ENCODE measurements at places on chromosomes 7 and 10.

DNA sequence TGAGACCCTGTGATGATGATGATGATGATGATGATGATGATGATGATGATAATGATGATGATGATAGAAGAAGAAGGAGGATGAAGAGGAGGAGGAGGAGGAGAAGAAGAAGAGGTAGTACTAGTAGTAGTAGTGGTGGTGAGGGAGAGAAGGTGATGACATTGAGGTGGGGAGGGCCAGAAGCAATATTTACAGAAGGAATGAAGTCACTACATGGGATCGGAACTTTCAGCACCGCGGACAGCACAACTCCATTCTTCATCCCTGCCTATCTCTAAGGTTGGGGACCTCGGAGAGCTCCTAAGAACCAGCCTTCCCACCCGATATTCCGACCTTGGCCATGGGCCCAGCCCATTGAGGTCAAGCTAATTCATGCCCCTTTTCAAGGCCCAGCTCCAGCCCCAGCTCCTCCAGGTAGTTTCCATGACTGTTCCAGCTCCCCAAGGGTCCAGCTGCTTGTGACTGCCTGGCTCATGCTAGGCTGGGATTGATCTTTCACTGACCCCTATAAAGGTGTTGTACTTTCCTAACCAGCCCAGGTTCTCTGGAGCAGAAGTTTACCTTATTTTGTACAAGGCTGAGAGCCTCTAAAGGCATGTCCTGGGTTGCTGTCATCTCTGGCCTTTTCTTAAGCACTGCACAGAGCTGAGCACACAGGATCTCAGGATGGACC lies 10.3 kb downstream of the CRHR2 start:
- peak; percentile 72 for DNase-seq

- DNase-seq: peak; percentile 86
These were observed 110.7 kb downstream of the AKR1D1 start for GRCh38 chr7:138186951-138187351.

DNA sequence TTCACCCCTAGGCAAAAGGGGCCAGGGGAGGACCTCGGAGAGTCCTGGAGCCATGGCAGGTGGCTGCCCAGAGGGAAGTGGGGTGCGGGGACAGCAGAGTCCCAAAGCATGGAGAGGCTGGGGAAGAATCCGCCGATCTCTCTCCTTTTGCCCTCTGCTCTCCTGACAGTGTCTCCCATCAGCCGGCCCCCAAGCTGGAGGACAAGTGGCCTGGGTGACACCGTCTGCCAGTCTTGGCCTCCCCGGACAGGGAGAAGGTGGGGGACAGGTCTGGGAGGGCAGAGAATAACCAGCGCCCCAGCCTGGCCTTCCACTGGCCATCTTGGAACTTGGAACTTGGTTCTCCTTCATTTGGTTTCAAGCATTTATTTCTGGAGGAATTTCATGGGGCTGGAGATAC lies 77.9 kb downstream of the CAMK1D start:
- DNase-seq: no peak

DNA sequence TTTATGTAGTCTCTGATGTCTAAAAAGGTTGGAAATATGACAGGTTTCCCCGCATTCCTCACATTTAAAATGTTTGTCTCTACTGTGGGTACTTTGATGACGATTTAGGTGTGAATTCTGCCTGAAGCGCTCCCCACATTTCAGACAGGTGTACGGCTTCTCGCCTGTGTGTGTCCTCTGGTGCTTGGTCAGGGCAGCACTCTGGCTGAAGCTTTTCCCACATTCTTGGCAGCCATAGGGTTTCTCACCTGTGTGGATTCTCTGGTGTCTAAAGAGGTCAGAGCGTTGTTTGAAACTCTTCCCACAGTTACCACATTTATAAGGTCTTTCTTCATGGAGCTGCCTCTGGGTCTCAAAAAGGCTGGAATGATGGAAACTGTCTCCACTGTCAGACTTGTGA lies 6.3 kb downstream of the ZNF394 start:
- DNase-seq: no peak

- no peak for DNase-seq
These were observed 489.9 kb downstream of the NXPH1 start for GRCh38 chr7:8923164-8923806.

GRCh38 chr10:113788604-113789083 lies 37.2 kb downstream of the PLEKHS1 start:
- DNase-seq: peak; percentile 98

GRCh38 chr10:130967784-130968183 lies 343.7 kb downstream of the TCERG1L start:
- DNase-seq: no peak

- DNase-seq: no peak
These were observed 64.4 kb downstream of the BPGM start for GRCh38 chr7:134710854-134711624.

DNA sequence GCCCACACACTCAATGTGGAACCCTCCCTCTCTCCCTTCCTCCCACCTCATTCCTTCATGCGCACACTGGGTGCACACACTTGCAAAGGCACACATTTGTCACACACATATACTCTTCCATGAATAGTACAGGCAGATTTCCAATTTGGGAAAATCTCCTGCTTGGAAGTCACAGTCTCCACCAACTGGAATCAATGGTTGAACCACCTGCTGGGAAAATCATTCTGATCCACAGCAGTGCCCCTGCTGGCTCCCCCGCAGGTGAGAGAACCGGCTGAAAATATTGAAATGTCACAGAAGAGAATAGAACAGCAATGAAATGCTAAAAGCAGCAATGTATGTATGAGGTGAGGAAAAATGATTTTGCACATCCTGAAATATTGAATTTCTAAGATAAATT lies 232.7 kb downstream of the ADAM12 start:
- DNase-seq: no peak

- DNase-seq: no peak
These were observed 67.9 kb downstream of the DAGLB start for GRCh38 chr7:6379886-6380285.

- DNase-seq: no peak
These were observed 136.7 kb downstream of the HECW1 start for GRCh38 chr7:43248961-43249822.

DNA sequence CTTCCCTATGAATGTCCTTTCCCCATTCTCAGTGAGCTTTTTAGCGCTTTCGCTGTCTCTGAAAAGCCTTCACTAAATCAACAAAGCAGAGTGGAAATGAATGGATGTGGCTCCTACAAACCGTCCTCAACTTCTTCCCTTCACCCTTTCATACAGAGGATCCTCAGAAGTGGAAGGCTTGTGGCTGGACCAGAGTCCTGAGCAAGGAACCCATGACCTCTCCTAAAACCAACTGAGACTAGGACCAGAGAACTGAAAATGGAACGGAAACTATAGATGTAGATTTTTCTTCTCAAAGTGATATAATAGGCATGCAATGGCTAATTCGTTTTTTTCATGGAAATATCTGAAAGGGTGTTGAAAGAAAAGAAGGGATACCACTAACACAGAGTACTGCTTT lies 122.5 kb downstream of the LHFPL3 start:
- no peak for DNase-seq

DNA sequence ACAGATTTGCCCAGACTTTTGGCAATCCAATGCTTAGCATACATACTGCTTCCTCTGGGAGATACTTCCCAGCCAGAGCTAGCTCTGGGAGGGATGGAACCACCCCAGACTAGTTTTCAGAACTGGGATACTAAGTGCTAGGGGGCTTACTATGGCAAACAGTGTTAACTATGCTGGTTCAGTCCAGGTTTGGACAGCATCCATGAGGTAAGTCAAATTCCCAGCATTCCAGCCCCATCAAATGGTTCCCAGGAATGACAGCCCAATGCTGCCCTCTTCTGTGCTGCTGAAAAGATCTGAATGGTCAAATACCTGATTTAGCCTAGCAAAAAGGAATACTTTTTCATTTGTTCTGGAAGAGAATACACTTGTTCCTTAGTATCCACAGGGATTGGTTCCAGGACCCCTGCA lies 141.7 kb upstream of the CCDC6 start:
- peak; percentile 51 for DNase-seq

GRCh38 chr7:128448751-128449302 lies 6.9 kb upstream of the HILPDA start:
- no peak for DNase-seq

- DNase-seq: no peak
These were observed 104.6 kb upstream of the SGCE start for GRCh38 chr7:94760446-94761100.

DNA sequence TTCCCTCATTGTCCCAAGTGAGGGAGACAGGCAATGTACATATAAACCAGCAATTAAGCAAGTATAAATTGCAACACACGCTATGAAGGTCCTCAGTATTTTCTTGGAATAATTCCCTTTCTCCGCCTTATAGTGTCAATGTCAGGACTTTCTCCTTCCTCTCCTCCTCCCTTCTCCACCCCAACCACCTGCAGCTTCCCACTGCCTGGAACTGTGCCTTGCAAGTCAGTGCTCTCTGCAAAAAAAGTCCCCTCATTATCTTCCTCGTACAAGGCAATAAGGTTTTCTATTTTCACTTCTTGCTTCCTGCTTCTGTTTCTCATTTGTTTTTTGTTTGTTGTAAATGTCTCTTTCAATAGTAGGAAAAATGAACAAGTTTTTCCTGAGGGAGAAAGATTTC lies 111.7 kb downstream of the GPR26 start:
- no peak for DNase-seq

GRCh38 chr10:86226781-86227201 lies 139.8 kb downstream of the GRID1 start:
- no peak for DNase-seq

DNA sequence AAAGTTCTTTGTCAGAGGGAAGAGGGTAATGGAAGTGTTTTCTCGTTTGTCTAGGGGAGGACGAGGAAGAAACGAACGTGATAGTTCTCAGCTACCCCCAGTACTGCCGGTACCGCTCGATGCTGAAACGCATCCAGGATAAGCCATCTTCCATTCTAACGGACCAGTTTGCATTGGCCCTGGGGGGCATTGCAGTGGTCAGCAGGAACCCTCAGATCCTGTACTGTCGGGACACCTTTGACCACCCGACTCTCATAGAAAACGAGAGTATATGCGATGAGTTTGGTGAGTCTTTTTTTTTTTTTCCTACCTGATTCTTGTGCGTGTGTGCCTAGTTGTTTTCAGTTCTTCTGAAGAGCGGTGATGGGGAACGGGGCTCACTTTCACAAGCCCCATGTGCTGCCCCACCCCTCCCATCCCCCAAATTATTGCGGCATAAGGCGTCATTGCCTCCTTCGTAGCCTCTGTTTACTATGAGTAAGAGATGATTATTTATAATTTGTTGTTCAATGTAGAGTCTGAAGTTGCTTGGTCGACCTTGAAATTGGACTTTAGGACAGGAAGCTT lies 98.6 kb downstream of the ARID5B start:
- DNase-seq: no peak

DNA sequence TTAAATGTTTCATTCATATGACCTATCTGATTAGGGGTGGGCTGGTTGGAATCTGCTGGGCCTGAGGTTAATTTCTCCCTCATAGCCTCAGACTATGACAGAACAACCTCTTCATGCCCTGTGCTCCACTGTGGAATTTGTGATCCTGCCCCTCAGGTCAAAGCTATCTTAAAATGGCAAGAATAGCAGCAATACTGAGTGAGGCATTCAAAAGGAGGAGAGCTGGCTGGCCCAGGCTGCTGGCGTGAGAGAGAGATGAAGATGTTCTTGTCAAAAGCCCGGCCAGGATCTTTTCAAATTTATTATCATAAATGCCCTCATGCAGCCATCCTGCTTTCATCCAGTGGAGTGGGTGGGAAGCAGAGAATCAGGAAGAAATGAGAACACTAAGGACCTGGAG lies 41.8 kb upstream of the PLCE1 start:
- DNase-seq: no peak

GRCh38 chr10:14782691-14783363 lies 8.1 kb upstream of the FAM107B start:
- no peak for DNase-seq
